ENCODE measurements at places on chromosomes 13 and 19.

DNA sequence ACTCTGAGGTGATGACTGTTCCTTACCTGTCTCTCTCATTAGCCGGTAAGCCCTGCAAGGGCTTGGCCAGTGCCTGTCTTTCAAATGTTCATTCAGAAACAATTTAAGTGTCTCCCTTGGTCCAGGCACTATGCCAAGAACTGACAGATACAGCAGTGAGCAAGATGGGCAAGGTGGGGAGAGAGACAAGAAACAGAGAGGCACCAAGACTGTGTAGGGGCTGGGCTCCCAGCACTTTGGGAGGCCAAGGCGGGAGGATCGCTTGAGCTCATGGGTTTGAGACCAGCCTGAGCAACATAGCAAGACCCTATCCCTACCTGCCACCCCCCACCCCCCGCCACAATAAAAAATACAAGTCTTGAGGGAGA lies 1.3 kb upstream of the CCNE1 start:
- DNase-seq: no peak

DNA sequence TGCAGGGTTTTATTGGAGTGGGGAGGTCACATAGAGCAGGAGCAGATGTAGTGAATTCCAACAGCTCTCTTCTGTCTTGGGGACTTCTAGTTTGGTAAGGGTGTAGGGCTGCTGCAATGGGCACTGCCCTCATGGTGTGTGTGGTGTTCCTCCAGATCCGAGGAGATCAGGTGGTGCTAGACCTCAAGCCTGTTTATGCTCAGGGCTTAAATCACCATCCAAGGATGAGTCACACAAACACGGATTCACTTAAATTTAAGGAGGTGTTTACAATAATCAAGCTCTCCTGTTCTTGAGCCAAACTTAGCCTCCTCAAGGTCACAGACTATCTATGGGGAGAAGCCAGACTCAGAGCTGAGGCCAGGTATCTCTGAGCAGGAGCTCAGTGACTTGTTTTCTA lies 23.0 kb downstream of the HS6ST3 start:
- DNase-seq: no peak

- DNase-seq: no peak
Observed at GRCh38 chr19:30670011-30670329, 297.8 kb downstream of the ZNF536 start.

- no peak for DNase-seq
Observed at GRCh38 chr13:99938635-99939034, 32.9 kb downstream of the ZIC5 start.

GRCh38 chr19:10207026-10207425 lies 12.3 kb upstream of the DNMT1 start:
- no peak for DNase-seq

GRCh38 chr19:10113964-10114650 lies 2.6 kb downstream of the P2RY11 start:
- no peak for DNase-seq

DNA sequence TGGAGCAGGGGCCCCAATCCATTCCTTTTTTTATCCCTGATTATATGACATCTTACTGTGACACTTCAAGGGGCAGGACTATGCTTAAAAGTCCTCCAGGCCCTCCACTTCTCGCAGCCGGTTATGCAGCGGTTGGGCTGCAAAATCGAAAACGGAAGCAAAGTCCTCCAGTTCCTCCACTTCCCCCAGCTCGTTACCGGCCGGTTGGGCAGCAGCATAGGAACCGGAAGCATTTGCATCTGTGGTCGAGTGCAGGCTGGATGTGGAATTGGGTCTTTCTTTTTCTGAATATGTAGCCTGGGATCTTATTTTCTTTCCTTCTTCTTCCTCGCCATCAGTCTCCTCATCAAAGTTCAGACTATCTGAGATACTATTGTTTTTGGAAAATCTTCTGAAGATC lies 46.1 kb downstream of the OXGR1 start:
- no peak for DNase-seq

DNA sequence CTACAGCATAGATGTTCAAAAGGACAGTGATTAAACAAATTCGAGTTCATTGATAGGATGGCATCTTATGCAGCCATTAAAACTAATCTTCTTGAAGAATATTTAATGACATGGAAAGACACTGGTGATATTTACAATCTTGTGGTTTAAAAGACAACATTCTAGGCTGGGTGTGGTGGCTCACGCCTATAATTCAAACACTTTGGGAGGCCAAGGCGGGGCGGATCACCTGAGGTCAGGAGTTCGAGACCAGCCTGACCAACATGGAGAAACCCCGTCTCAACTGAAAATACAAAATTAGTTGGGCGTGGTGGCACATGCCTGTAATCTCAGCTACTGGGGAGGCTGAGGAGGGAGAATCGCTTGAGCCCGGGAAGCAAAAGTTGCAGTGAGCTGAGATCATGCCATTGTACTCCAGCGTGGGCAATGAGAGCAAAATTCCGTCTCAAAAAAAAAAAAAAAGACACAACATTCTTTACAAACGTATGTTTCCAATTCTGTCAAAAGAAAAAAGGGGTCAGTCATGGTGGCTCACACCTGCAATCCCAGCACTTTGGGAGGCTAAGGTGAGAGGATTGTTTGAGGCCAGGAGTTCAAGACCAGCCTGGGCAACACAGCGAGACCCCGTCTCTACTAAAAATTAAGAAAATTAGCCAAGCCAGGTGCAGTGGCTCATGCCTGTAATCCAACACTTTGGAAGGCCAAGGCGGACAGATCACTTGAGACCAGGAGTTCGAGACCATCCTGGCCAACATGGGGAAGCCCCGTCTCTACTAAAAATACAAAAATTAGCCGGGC lies 2.5 kb upstream of the PAK4 start:
- DNase-seq: no peak

DNA sequence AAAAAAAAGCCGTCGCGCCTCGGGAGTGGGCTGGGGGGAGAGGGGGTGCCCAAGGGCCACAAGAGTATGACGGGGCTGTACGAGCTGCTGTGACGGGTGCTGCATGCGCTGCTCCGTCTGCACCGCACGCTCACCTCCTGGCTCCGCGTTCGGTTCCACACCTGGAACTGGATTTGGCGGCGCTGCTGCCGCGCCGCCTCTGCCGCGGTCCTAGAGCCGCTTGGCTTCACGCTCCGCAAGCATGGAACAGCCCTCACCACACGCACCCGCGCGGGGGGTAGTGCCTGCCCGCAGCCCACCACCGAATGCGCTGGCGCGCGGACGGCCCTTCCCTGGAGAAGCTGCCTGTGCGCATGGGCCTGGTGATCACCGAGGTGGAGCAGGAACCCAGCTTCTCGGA lies 18.8 kb downstream of the C1QTNF9 start:
- no peak for DNase-seq

DNA sequence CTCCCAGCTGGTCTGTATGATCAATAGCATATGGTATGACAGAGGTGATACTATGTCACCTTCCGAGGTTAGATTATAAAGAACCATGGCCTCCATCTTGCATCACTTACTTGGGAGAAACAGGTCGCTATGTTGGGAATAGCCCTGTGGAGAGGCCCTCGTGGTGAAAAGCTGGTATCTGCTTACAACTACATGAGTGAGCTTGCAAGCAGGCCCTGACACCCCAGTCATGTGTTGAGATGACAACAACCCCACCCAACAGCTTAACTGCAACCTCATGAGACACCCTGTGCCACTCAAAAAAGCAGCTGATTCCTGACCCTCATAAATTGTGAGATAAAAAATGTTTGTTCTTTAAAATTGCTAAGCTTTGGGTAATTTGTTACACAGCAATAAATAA lies 18.8 kb downstream of the MTRF1 start:
- no peak for DNase-seq

GRCh38 chr13:111902726-111903125 lies 164.2 kb upstream of the SOX1 start:
- no peak for DNase-seq

GRCh38 chr13:20713014-20713376 lies 9.5 kb downstream of the IL17D start:
- DNase-seq: no peak

- DNase-seq: peak; percentile 18
Observed at GRCh38 chr19:39843919-39844793, 2.0 kb downstream of the FBL start.

- DNase-seq: no peak
Observed at GRCh38 chr19:6470173-6470572, 6.1 kb downstream of the CRB3 start.

DNA sequence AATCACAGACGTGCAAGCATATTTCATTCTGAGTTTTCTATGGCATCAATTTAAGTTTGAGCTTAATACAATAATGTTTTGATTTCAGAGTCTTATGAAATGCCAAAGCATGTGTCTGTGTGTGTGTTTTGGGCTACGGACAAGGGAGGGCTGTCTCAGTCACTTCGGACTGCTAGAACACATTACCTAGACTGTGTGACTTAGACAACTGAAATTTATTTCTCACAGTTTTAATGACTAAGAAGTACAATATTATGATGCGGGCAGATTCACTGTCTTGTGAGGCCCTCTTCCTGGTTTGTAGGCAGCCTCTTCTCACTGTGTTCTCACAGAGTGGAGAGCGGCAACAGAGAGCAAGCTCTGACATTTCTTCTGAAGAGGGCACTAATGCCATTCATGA lies 1202.0 kb downstream of the EFNB2 start:
- DNase-seq: no peak

All from AG09319 (cell line).